ENCODE measurements at places on chromosomes 7 and 10. TPM values are rescaled to one million over a fixed set of nuclear protein-coding genes. Genes with fewer than 3 reads are reported as not detected.

Gene MYO1G
- 0.07 TPM for total RNA-seq

Gene KNDC1
- 0.86 TPM for total RNA-seq

Gene LIPF
- total RNA-seq, result not detected

Gene FAM131B
- total RNA-seq, result 3.2 TPM

Gene ADIRF
- 116 TPM for total RNA-seq

Gene ATOH7
- total RNA-seq, result not detected

Gene ITPRIP
- 26.0 TPM for total RNA-seq

Gene FGFR2
- total RNA-seq, result 0.03 TPM

Gene SUGCT
- 8.4 TPM for total RNA-seq

Gene ZNF853
- total RNA-seq, result 0.99 TPM

Gene DNA2
- total RNA-seq, result 2.8 TPM

Gene ANKRD7
- total RNA-seq, result 0.20 TPM

Gene SPDYE5
- total RNA-seq, result not detected

Gene CNPY1
- not detected for total RNA-seq

Gene AGAP5
- 4.8 TPM for total RNA-seq

Gene CHRM2
- 3.0 TPM for total RNA-seq

Gene DHTKD1
- total RNA-seq, result 12.9 TPM

Gene NPSR1
- total RNA-seq, result not detected

Gene INA
- total RNA-seq, result 1.3 TPM

Gene AGR3
- total RNA-seq, result not detected

Gene LFNG
- total RNA-seq, result 19.7 TPM

Gene PSTK
- total RNA-seq, result 2.9 TPM

Gene IFIT3
- 19.9 TPM for total RNA-seq

Gene MEPCE
- 30.4 TPM for total RNA-seq

Gene PIK3CG
- total RNA-seq, result 0.03 TPM

Gene PAX2
- not detected for total RNA-seq

Gene PVRIG
- not detected for total RNA-seq

Gene LRIT1
- total RNA-seq, result not detected

Gene TCTN3
- total RNA-seq, result 66.6 TPM

Gene TYW1B
- 1.5 TPM for total RNA-seq

Gene VWC2
- total RNA-seq, result not detected

Gene ZDHHC4
- 71.8 TPM for total RNA-seq

Gene MRLN
- not detected for total RNA-seq

Gene CYP26C1
- 0.07 TPM for total RNA-seq

Gene DYNC1I1
- total RNA-seq, result 1.5 TPM

Gene FAM25A
- not detected for total RNA-seq

Gene NXPH1
- total RNA-seq, result not detected

Gene SLC26A5
- total RNA-seq, result not detected

Gene PLPP4
- 4.3 TPM for total RNA-seq

Gene ASIC3
- 0.26 TPM for total RNA-seq

Gene FAM25G
- total RNA-seq, result not detected

Gene CYP3A4
- not detected for total RNA-seq

Gene ADAM22
- total RNA-seq, result 0.52 TPM

Gene OR2A1
- total RNA-seq, result 0.07 TPM

Gene SYNPO2L
- total RNA-seq, result not detected

Gene ELOVL3
- 0.13 TPM for total RNA-seq

Gene OR13A1
- total RNA-seq, result not detected

All from smooth muscle cell of the pulmonary artery (primary cell).